ENCODE measurements at places on chromosomes 5 and 9.

- DNase-seq = no peak
Measured at GRCh38 chr5:134048864-134049263, 44.1 kb upstream of the VDAC1 start.

DNA sequence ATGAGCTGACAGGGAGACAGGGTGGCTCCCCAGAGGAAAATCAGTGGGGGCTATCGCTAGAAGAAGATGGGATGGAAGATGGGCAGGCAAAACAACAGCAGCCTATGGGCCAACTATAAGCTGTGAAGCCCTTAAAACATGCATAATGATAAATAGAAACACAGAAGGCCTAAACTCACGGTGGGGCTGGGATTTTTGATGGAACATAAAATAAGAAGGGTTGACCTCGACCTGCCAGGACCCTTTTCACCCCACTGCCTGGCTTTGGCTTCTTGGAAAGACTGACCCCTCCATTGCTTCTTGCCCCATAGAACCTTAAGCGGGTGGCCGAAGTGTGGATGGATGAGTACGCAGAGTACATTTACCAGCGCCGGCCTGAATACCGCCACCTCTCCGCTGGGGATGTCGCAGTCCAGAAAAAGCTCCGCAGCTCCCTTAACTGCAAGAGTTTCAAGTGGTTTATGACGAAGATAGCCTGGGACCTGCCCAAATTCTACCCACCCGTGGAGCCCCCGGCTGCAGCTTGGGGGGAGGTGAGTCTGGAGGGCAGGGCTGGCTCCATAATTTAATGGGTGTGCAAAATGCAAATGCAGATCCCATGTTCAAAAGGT, 36.5 kb upstream of the SAP30L start:
- no peak for DNase-seq

- no peak for DNase-seq
Measured at GRCh38 chr5:84438456-84438855, 53.8 kb upstream of the EDIL3 start.

GRCh38 chr5:124979251-124979650, 232.8 kb upstream of the ZNF608 start:
- DNase-seq = no peak

DNA sequence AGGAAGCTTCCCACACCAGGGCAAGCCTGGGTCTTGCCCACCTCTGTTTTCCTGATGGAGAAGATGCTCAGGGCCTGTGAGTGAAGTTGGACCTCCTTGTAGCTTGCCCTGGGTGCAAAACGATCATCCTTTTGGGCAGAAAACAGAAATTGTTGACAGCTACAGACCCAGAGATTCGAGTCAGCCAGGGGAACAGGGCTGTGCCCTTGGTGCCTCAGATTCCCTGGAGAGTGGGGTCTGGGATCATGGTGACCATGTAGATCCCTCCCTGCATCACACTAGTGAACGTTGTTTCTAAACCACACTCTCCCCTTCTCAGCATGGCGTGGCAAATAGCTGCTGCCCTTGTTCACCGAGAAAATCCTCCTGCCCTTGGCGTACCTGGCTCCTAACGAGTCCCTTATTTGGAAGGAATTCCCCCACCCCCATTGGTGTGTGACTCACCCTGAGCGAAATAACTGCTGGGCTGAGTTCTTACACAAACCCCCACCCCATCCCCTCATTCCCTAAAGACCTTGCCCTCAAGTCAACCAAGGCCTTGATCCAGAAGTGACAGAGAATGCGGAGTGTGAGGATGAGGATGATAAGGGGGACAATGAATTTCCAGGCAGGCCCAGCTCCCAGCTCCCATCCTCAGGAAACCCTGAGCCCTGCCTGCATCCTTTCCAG, 1.1 kb upstream of the DCANP1 start:
- DNase-seq = no peak

- no peak for DNase-seq
Measured at GRCh38 chr9:98129451-98129881, 10.4 kb upstream of the TRIM14 start.

DNA sequence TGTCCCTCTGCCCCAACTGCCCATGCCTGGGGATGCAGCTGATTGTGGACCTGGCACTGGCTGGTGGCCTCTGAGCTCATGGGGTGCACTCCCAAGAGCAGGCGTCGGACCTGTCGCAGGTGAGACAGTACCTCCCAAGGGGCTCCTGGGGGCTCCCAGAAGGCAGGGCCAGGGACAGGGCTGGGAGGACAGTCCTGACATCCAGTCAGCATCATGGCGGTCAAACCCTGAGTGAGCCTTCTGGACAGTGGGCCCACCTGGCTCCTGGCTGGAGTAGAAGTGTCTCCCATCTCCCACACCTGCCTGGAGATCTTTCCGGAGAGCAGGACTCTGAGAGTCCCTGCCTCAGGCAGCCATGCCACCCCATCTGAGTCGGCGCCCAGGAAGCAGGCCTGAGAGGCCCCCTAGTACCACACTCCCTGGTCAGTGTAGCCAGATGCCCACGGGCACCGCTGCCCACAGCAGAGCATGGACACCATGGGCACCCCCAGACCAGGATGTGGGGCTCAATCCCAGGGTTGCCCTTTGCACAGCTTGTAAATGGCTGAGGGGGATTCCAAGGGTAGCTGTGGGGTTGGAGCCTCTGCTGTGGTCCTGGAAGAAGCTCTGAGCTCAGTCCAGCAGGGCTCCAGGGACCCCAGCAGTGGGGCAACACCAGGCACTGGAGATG, 6.6 kb downstream of the LCN9 start:
- DNase-seq = no peak
